NCI-H345 (cell line): ENCODE measurements at places on chromosomes 1 and 21.

DNA sequence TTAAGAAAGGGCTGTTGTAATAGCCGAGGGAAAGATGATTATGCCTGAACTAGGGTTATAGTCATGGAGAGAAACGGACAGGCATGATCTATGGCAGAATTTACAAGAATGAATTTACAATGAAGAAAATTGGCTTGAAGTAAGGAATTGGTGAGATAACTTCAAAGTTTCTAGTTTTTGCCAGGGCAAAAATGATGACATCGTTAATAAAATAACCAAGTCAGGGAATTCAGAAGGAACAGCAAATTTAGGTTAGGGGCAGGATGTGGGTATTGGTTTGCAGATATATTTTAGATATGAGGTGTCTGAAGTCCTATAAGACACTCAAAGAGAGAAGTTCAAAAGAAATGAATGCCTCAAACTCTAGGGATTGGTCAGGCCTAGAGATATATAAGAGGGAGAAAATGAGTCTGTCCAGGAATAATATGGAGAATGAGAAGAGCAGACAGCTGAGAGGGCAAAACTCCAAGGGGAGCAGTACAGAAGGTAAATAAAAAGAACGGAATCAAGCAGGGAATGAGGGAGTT lies 62.8 kb downstream of the IARS2 start:
- DNase-seq, result no peak

DNA sequence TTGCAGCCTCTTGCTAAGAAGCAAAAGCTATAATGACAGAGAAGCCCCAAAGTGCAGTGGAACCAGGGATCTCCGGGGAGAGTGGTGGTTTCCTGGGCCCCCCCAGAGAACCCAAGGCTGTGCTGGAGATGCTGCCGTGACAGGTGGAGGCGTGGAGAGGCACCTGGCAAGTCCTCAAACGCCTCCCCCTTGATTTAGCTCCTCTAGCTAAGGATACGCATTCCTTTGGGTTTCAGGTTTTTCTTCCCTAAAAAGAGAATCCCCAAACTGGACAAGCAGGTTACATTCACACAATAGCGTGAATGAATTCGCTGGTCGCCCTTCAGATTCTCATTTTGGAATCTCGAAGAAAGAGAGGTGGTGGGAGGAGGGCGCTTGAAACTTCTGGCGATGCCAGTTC lies 853 bp upstream of the ATP1A1 start:
- DNase-seq, result no peak

GRCh38 chr21:41361053-41361785 lies 608 bp upstream of the MX2 start:
- no peak for DNase-seq

DNA sequence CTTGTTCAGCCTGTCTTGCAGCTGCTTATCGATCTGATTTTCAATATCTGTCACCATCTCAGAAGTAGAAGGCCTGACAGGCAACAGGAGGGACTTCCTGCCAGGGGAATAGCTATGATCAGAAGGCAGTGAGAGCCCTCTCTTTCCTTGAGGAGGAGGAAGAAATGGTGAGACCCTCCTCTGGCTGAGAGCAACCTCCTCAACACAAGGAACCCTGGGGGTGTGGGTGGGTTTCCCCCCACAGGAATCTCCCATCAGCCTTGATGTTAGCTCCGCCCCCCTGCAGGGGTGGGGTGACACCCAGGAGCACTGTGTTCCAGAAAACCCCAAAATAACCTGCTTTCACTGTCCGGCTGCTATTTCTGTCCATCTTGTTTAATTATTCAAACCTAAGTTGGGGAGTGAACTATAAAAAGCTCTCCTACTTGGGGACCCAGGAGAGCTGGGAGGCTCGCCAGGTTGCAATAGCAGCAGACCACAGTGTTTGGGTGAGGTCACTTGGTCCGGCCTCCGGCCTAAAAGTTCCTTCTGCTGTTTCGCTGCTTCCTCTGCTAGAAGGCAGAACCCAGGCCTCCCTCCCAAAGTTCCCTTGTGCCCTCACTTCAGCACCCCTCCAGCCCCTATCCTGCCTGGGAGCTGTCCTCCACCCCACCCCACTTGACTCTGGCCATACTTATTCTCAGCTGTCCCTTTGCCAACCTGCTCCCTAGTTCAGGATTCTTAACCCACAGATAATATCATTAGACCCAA lies 7.8 kb upstream of the MEF2D start:
- DNase-seq, result no peak

DNA sequence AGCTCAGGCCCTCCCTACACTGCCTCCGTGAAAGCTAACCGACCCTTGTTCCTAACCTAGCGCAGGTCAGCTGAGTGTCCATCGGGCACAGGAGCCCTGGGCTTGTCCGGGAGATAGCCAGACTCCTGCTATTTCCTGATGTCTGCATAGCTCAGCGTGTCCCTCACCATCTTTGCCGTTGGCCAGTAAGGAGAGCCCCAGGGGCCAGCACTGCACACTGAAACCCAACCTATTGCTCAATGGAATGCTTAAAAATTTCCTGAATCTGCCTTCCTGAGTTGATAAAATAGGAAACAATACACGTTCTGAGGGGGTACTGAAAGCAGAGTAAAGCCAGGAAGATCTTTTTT lies 2.2 kb downstream of the RUNX1 start:
- DNase-seq, result no peak

GRCh38 chr1:26290882-26291261 lies 11.0 kb downstream of the SH3BGRL3 start:
- DNase-seq, result no peak
